ENCODE measurements at places on chromosomes 13 and 19. TPM values are rescaled to one million over a fixed set of nuclear protein-coding genes. Genes with fewer than 3 reads are reported as not detected.
A peak's percentile ranks its signal among the peaks of the same experiment; 100 is the strongest.

GRCh38 chr19:16883522-16883921, 5.3 kb upstream of the F2RL3 start:
- H3K27me3 ChIP-seq = peaks cover 14% of the 10 kb centered on the region
- H3K4me1 ChIP-seq = peaks cover 5% of the 10 kb centered on the region
- no peak overlapping the region for H3K4me3 ChIP-seq
- H3K36me3 ChIP-seq = peaks cover 22% of the 10 kb centered on the region

GRCh38 chr19:18883526-18884304, 12.2 kb downstream of the CERS1 start:
- H3K4me3 ChIP-seq = no peak overlapping the region
- no peak for DNase-seq
- no peaks in the 10 kb centered on the region for H3K4me1 ChIP-seq

- H3K27ac ChIP-seq = peak overlapping the region; percentile 27
- H3K4me3 ChIP-seq = peak overlapping the region; percentile 61
- H3K36me3 ChIP-seq = no peaks in the 10 kb centered on the region
- peaks cover 29% of the 10 kb centered on the region for H3K4me1 ChIP-seq
- DNase-seq = no peak
These were observed 605 bp upstream of the TEX30 start for GRCh38 chr13:102774214-102774568.

DNA sequence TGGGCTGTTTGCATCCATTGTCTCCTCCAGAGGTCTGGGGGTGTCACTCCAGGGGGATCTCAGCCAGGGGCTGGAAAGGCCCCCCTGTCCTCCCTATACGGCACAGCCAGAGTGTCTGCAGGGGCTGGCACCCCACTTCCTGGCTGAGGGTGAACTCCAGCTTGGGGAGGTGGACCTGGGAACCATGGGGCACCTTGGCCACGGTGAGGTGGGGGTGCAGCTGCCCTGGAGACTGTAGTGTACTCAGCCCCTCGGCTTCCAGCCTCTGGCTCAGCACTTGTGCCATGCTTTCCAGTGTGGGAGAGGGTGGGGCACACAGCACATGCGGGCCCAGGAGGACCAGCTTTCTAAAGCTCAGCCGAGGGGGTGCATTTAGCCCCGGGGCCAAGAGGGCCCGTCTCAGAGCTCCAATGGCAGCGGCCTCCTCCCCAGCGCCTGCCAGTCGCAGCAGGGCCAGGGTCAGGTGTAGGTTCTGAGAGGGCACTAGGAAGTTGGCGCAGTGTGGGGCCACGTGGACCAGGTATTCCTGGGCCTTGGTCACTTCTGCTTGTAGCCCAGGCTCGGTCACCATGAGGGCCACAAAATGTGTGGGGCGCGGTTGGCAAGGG, 1.4 kb downstream of the LENG9 start:
- H3K4me1 ChIP-seq = peaks cover 42% of the 10 kb centered on the region
- no peak for DNase-seq
- peaks cover 50% of the 10 kb centered on the region for H3K36me3 ChIP-seq
- H3K27me3 ChIP-seq = peaks cover 11% of the 10 kb centered on the region
- H3K4me3 ChIP-seq = peak overlapping the region; percentile 89

GRCh38 chr13:46961719-46962118, 64.9 kb upstream of the HTR2A start:
- DNase-seq = peak; percentile 79
- H3K4me1 ChIP-seq = peaks cover 16% of the 10 kb centered on the region
- H3K27ac ChIP-seq = no peak overlapping the region
- H3K4me3 ChIP-seq = no peak overlapping the region
- H3K36me3 ChIP-seq = no peaks in the 10 kb centered on the region
- H3K27me3 ChIP-seq = no peaks in the 10 kb centered on the region

The NXNL1 gene
- not detected for polyA plus RNA-seq

The ZNF333 gene
- polyA plus RNA-seq = 7.6 TPM

GRCh38 chr13:40479196-40479845, 187.1 kb downstream of the FOXO1 start:
- no peak overlapping the region for H3K4me3 ChIP-seq
- no peak for DNase-seq
- no peak overlapping the region for H3K27ac ChIP-seq
- H3K27me3 ChIP-seq = no peaks in the 10 kb centered on the region
- H3K4me1 ChIP-seq = peaks cover 18% of the 10 kb centered on the region

- peak; percentile 54 for DNase-seq
- H3K4me1 ChIP-seq = peaks cover 30% of the 10 kb centered on the region
- H3K36me3 ChIP-seq = no peaks in the 10 kb centered on the region
- H3K27ac ChIP-seq = peak overlapping the region; percentile 41
These were observed 32.5 kb downstream of the DLEU7 start for GRCh38 chr13:50810998-50811397.

DNA sequence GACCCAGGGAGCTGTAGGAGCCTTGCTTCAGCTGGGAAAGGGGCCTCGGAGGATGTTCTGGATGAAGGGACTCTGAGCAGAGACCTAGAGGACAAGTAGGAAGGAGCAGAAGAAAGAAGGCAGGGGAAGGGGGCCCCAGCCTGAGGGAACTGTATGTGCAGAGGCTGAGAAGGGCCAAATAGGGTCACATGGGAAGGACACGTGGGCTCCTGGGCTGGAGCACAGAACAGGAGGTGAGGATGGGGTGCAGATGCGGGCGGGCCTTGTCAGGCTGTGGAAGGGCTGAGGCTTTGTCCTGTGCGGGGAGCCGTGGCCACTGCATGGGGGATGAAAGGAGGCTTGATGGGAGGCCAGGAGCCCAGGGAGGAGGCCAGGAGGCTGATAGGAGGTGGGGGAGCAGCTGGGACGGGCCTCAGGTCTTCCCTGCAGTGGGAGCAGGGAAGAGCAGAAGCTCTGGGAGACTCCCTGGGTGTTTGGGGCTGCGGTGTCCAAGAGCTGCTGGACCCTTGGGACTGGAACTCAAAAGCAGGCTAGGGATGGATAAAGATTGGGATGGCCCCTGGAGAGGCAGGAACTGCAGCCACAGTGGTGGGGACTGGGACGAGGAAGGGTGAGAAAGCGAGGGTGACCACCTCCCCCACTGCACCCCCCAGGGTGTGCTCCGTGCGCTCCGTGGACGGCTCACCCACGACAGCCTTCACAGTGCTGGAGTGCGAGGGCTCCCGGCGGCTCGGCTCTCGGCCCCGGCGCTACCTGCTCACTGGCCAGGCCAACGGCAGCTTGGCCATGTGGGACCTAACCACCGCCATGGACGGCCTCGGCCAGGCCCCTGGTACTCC, 11.4 kb upstream of the LTBP4 start:
- no peak overlapping the region for H3K4me3 ChIP-seq
- H3K36me3 ChIP-seq = peaks cover 46% of the 10 kb centered on the region
- H3K4me1 ChIP-seq = peaks cover 27% of the 10 kb centered on the region
- H3K27ac ChIP-seq = no peak overlapping the region
- no peak for DNase-seq
- H3K27me3 ChIP-seq = peaks cover 7% of the 10 kb centered on the region

DNA sequence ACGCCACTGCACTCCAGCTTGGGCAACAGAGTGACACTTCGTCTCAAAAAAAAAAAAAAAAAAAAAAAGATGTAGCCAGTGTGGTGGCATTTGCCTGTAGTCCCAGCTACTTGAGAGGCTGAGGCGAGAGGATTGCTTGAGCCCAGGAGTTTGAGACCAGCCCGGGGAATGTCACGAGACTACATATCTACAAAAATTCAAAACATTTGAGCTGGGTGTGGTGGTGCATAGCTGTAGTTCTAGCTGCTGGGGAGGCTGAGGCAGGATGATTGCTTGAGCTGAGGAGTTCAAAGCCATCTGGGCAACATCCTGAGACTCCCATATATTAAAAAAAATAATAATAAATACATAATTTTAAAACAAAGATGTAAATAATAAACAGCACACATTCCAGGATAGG, 46.6 kb downstream of the SMARCA4 start:
- DNase-seq = no peak
- H3K4me1 ChIP-seq = peaks cover 24% of the 10 kb centered on the region
- no peaks in the 10 kb centered on the region for H3K27me3 ChIP-seq
- H3K27ac ChIP-seq = no peak overlapping the region
- peaks cover 43% of the 10 kb centered on the region for H3K36me3 ChIP-seq

- H3K27me3 ChIP-seq = no peaks in the 10 kb centered on the region
- H3K27ac ChIP-seq = no peak overlapping the region
- DNase-seq = no peak
- H3K4me1 ChIP-seq = no peaks in the 10 kb centered on the region
- no peaks in the 10 kb centered on the region for H3K36me3 ChIP-seq
- H3K4me3 ChIP-seq = no peak overlapping the region
These were observed 60.2 kb upstream of the TNFRSF19 start for GRCh38 chr13:23509781-23510543.

DNA sequence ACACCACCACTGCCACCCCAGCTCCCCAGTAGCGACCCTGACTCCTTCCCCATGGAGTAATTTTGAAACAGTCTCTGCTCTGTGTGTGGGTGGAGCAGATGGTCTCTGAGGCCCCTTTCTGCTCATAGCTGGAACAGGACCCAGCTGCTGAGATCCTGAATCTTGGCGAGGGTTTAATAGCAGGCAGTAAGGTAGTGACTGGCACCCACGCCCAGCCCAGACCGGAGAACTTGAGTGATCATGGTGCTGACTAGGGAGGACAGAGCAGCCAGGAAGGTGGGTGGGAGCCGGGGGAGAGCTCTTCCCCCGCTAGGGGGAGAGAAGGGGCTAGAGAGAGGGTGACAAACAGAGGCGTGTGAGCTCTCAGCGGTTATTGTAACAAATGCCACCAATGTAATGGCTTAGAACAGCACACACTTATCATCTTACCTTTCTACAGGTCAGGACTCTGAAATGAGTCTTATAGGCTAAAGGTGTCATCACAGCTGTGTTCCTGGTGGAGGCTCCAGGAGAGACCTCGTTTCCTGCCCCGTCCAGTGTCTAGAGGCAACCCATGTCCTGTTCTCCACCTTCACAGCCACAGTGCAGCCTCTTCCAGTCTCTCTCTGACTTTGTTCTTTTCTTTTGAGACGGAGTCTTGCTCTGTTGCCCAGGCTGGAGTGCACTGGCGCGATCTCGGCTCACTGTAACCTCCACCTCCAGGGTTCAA, 7.2 kb upstream of the ACER1 start:
- H3K36me3 ChIP-seq = no peaks in the 10 kb centered on the region
- H3K27me3 ChIP-seq = no peaks in the 10 kb centered on the region
- no peak overlapping the region for H3K27ac ChIP-seq
- no peak overlapping the region for H3K4me3 ChIP-seq
- no peak for DNase-seq

DNA sequence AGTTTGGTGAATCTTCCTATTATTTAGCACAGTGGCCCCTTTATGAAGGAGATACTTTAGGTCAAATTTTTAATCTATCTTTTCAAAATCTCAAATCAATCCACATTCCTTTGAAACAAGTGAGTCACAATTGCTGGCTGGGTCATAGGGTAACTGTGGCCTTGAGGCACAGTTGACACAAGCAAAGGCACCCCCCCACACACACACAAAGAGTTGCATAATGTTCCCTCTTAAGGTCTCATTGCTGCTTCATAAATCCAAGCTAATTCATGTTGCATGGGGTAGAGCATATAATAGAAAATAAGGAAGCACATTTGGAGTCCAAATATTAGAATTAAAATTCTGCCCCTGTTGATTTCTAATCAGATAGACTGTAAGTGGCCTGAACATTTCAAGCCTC, 171.5 kb downstream of the DLEU7 start:
- H3K27ac ChIP-seq = no peak overlapping the region
- no peaks in the 10 kb centered on the region for H3K27me3 ChIP-seq
- peak; percentile 6 for DNase-seq
- no peaks in the 10 kb centered on the region for H3K36me3 ChIP-seq

DNA sequence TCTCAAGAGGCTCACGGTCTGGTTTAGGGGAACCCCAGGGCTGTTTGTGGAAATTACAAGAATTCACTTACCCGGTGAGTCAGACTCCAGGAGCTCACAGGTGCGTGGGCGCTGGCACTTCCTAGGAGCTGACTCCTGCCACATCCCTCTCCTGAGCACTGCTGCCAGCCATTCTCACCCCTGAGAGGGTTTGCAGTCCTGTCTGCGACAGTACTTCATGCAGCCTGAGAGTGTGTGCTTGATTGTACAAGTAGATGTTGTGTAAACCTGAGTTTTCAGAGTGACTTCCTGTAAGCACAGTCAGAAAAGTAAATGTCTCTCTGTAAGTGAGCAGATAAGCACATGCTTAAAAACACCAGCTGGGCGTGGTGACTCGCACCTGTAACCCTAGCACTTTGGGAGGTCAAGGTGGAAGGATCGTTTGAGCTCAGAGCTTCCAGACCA, 8.1 kb downstream of the MRPL4 start:
- peaks cover 36% of the 10 kb centered on the region for H3K36me3 ChIP-seq
- no peaks in the 10 kb centered on the region for H3K27me3 ChIP-seq
- DNase-seq = no peak
- H3K4me3 ChIP-seq = no peak overlapping the region

- no peak for DNase-seq
- no peak overlapping the region for H3K4me3 ChIP-seq
- H3K4me1 ChIP-seq = peaks cover 21% of the 10 kb centered on the region
These were observed 3.4 kb downstream of the TCF3 start for GRCh38 chr19:1648920-1649541.

DNA sequence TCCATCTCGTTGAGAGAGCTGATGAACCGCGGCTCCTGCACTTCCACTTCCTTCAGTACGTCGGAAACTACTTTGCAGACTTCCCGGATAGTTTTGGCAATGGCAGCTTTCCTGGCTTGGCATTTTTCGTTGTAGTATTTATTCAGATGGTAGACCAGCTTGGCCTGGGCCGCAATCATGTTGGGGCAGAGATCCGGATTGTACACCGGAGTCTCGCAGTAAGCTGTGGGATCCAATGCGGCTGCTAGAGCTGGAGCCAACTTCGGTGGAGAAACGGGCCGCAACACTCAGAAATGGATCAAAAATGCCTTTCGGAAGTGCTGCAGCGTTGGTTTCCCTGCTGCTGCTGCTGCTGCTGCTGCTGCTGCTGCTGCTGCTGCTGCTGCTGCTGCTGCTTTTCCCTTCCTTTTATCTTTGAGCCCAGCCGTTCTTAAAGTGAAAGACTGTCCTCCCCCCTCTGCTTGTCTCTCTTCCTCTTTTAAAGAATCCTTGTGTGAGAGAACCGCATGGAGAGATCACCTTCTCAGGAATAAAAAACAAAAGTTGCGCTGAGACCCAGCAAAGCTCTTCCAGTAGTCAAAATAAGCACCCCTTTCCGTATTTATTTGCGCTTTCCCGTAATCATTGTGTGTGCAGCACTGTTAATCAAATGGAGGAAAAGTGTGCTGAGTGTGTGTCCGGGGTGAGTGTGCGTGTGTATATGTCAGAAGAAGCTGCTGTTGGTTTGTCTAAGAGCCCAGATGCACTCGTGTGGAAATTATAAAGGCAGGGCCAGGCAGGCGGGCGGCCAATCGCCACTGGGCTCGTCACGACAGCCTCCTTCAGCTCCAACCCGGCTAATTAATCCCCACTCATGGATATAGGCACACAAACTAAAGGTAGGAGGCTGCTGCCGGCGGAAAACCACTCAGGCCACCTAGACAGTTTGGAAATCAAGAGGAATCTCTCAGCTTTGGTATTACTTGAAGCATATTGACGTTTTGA, at the start of gene MAB21L1:
TSS of gene MAB21L1 (minus strand) at position 730 of the 984 bp plus-strand sequence. CDS start at position 179, 551 bp downstream.
- no peak within 1 kb of the TSS for H3K27ac ChIP-seq
- H3K4me3 ChIP-seq = peak within 1 kb of the TSS; percentile 40
- H3K27me3 ChIP-seq = peaks cover 82% of the 10 kb centered on the region
- no peak for DNase-seq

All from CD14-positive monocyte (primary cell).